ENCODE measurements at places on chromosomes 1 and 21.

GRCh38 chr1:199976496-199977144 lies 50.9 kb upstream of the NR5A2 start:
- no peak for DNase-seq

GRCh38 chr1:203202431-203203245 lies 16.1 kb upstream of the CHI3L1 start:
- no peak for DNase-seq

DNA sequence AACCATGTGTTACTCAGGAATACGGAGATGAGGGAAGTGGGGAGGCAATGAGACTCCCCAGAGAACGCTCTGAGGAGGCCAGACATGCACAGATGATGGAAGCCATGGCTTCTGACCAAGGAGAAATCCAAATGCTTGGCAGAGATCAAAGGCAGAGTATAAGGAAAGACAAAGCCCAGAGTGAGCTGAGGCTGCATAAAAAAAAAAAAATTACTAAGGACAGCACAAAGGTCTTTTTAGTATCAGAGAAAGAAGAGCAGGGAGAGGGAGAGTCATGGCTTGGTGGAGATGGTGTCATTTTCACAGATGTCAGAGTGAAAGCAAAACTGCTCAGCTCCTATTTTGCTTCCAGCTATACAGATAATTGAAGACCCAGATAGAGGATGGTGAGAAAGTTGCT lies 8.1 kb upstream of the NCF2 start:
- DNase-seq = no peak

- no peak for DNase-seq
Measured at GRCh38 chr21:44971672-44971995, 31.8 kb downstream of the SLX9 start.

GRCh38 chr21:28099001-28099705 lies 893.5 kb downstream of the LTN1 start:
- no peak for DNase-seq

DNA sequence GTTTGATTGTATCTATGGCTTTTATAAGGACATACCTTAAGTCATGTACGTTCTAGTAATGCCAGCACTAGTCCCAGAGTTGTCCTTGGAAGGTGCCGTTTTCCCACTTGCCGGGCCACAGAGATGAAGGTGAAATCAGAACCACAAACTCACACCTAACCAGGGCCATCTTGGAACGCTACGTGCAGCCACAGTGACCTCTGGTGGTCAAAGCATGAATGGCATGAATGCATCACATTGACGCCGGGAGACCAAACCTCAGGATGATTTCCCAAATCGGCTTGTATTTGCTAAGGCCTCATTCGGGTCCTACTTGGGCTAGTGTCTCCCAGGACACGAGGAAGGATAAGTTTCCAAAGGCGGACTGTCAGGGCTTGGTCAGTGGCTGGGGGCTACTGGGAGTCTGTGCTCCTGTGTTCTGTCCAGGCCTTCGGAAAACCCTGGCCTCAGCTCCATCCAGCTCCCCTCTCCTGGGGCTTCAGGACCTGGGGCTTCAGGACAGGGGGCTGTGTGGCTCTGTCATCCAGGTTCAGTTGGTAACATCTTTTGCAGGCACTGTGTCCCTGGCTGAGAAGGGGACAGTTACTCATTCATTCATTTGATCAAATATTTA lies 260.5 kb downstream of the PRDM2 start:
- peak; percentile 33 for DNase-seq

- DNase-seq = no peak
Measured at GRCh38 chr21:32306021-32306780, 7.5 kb downstream of the MRAP start.

DNA sequence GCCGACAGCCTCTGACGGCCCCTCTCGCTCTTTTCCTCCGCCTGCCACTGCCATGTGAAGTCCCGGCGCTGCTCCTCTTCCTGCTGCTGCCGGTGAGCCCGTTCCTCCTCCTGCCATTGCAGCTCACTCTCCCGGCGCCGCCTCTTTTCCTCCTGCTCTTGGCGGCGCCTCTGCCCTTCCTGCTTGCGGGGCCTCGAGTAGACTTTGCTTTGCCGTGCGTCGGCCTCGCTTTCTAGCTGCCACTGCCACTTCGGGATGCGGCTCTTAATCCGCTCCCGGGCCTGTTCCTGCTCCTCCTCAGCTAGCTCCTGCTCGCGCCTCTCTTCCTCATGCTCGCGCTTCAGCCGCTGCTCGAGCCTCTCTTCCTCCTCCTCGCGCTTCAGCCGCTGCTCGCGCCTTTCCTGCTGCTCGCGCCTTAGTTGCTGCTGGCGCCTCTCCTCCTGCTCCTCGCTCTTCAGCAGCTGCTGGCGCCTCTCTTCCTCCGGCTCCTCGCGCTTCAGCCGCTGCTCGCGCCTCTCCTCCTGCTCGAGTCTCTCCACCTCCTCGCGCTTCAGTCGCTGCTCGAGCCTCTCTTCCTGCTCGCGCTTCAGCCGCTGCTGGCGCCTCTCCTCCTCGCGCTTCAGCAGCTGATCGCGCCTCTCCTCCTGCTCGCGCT lies 4.3 kb downstream of the TCHH start:
- DNase-seq = no peak

- no peak for DNase-seq
Measured at GRCh38 chr1:61089338-61089737, 7.0 kb downstream of the NFIA start.

DNA sequence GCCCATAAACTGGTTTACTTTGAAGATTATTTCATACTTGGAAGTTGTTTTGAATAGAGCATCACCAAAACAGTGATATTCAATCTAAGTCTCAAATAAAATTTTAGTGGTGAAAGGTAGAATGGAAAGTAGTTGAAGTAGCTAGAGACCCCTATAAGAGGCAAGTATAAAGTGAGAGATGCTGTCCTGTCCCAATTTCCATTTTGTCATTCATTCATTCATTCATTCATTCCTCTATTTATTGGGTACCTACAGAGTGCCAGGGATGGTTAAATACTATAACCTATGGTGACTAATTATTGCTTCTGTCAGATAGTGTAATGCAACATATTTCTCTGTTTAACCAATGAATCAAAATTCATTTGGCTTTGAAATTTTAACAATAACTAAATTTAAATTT lies 32.7 kb downstream of the RRAGC start:
- DNase-seq = no peak

GRCh38 chr1:25800703-25801377 lies 847 bp downstream of the SELENON start:
- no peak for DNase-seq

DNA sequence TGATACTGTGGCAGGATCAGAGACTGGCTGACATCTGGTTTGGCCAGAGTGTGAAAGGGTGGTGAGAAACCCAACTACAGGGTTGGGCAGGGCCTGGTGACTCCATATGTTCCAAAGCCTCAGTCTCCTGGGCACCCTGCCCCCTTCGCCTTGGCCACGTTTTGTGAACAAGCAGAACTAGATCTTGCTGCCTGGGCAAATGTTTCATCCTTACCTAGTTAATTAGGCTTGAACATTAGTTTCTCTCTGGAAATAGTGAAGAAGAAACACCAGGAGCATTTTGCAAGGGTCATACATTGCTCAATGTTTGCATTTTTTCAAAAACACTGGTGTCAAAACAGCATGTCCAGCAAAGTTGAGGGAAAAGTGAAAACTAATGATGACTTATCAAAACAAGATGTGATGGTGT lies 60.5 kb downstream of the MAP3K7CL start:
- DNase-seq = no peak

DNA sequence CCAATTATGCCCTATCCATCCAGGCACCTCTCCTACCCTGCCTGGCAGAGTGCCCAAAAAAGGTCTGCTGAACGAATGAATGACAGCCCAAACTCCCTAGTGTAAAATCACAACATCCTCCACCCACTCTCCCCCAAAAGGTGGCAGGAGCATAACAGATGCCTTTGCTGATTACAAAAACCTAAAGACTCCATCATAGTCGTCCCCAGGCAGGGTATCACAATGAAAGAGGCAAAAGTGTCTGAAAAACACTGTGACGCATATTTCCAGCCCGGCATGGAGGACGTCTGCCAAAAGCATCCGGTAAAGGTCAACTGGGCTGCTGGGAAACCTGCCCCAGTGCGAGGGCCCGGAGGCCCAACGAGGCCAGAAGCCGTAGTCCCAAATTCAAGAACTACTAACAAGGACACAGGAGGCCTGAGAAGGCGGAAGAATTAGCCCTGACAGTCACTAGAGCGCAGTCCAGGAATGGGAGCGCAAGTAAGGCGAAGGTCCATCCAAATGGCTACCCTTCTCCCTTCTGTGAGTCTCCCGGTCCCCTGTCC lies 576 bp downstream of the SMIM12 start:
- DNase-seq = no peak
